ENCODE measurements at places on chromosomes 3 and 15. TPM values are rescaled to one million over a fixed set of nuclear protein-coding genes. Genes with fewer than 3 reads are reported as not detected.

Gene SLC12A8
- 0.34 TPM for total RNA-seq

Gene MYD88
- 61.2 TPM for total RNA-seq

Gene ABHD6
- total RNA-seq = 3.6 TPM

Gene CPLX3
- total RNA-seq = 0.12 TPM

Gene RETNLB
- total RNA-seq = not detected

Gene CDHR4
- total RNA-seq = not detected

Gene GREM1
- not detected for total RNA-seq

Gene C3orf85
- total RNA-seq = not detected

Gene ALG3
- total RNA-seq = 37.9 TPM

Gene ITIH3
- total RNA-seq = not detected

Gene GRK7
- total RNA-seq = not detected

Gene PLSCR1
- total RNA-seq = 72.0 TPM

Gene MYRIP
- total RNA-seq = not detected

Gene RNF123
- total RNA-seq = 52.3 TPM

Gene LRRC49
- not detected for total RNA-seq

Gene KNL1
- total RNA-seq = 44.1 TPM

Gene SCAMP5
- total RNA-seq = 0.23 TPM

Gene TRIM42
- total RNA-seq = not detected

Gene TRH
- not detected for total RNA-seq

Gene ABHD10
- total RNA-seq = 26.5 TPM

Gene SNX4
- 29.5 TPM for total RNA-seq

Gene DAPK2
- 0.33 TPM for total RNA-seq

Gene ENTPD3
- total RNA-seq = not detected

Gene SAXO2
- not detected for total RNA-seq

Gene ALG1L2
- total RNA-seq = not detected

Gene MESP2
- total RNA-seq = not detected

Gene BHLHE40
- 214 TPM for total RNA-seq

Gene ARPIN
- not detected for total RNA-seq

Gene CA12
- total RNA-seq = not detected

Gene P2RY14
- total RNA-seq = 0.51 TPM

Gene SLC24A5
- total RNA-seq = not detected

Gene KIF9
- 2.5 TPM for total RNA-seq

Gene IL17RC
- total RNA-seq = 0.29 TPM

Gene P2RY12
- total RNA-seq = not detected

Gene GOLGA8S
- 0.07 TPM for total RNA-seq

Gene KBTBD12
- total RNA-seq = not detected

Gene U2SURP
- 103 TPM for total RNA-seq

Gene SLCO2A1
- not detected for total RNA-seq

Gene BFSP2
- not detected for total RNA-seq

Gene CEP19
- total RNA-seq = 5.2 TPM

Gene TMEM266
- total RNA-seq = not detected
